Nucleus accumbens (tissue), 56 donors: ENCODE measurements at places on chromosomes 5 and 9.

DNA sequence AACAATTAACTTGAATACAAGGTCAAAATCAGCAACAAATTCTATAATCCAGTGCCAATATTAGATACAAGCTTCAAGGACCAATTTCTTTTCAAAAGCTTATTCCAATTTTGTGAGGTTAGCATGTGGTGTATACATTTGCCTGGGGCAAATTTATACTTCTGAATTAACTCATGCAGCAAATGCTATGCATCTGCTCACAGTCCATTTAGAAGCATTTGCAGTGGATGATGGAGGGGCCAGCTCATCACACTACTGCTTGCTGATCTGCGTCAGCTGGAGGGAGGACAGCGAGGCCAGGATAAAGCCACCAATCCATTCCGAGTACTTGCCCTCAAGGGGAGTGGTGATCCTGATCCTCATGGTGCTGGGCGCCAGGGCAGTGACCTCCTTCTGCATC lies 474.3 kb upstream of the KIF2A start:
- no peak for DNase-seq

DNA sequence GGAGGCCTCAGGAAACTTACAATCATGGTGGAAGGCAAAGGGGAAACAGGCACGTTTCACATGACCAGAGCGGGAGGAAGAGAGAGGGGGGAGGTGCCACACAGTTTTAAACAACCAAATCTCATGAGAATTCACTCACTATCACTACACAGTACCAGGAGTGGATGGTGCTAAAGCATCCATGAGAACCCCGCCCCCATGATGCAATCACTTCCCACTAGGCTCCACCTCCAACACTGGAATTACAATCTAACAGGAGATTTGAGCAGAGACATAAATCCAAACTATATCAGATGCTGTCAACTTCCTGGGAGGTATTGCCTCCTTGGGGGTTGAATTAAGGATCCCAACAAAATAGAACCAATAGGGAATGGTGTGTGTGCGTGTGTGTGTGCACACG lies 407.1 kb downstream of the MED10 start:
- DNase-seq: no peak

DNA sequence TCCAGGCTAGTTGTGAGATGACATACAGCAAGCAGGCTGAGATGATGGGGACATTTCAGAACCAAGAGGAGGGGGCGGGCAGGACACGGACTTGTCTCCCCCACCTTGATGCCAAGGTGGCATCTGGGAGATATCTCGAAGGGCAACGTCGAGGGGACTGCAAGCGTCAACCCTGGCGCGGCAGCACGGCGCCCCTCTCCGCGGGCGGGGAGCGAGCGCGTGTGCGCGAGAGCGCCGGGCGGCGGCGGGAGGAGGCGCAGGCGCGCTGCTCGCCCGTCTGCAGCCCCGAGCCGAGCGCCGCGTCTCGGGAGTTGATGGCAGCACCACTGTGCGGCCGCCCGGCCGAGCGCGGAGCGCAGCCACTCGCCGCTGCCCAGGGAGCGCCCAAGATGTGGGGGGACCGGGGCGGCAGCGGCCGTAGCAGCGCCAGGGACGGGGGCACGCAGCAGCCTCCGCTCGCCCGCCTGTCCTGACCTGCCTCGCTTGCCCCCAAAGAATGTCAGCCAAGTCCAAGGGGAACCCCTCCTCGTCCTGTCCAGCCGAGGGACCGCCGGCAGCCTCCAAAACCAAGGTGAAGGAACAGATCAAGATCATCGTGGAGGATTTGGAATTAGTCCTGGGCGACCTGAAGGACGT lies at the start of gene PRR16:
Gene PRR16 (plus strand): TSS at position 310 of the 636 bp plus-strand sequence.
- DNase-seq: no peak

DNA sequence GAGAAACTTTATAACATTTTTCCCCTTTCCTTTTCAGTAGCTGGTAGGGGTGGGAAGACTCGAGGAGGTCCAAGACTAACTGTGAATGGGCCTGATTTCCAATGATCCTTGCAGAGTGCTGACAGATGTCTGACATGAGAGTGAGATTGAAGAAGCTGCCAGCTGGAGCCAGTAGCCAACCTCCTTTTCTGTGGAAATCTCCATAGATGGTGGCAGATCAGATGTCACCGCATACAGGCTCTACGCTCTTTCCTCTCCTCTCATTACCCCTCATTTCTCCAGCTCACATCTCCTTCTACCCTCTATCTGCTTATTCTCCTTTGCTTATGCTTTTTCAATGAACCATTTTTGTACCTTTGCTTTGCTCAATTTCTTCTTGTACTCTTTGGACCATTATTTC lies 395.2 kb upstream of the TNC start:
- DNase-seq: no peak

- DNase-seq: no peak
Measured at GRCh38 chr5:50667023-50667652, 701 bp downstream of the PARP8 start.

- DNase-seq: no peak
Measured at GRCh38 chr5:116629168-116629567, 54.5 kb upstream of the SEMA6A start.

- no peak for DNase-seq
Measured at GRCh38 chr5:102388235-102388634, 92.2 kb upstream of the SLCO4C1 start.

GRCh38 chr9:109805050-109805449 lies 25.1 kb downstream of the PALM2AKAP2 start:
- no peak for DNase-seq

- no peak for DNase-seq
Measured at GRCh38 chr5:106423109-106423897, 1247.4 kb downstream of the EFNA5 start.

GRCh38 chr9:135757356-135757755 lies 55.4 kb downstream of the KCNT1 start:
- no peak for DNase-seq

GRCh38 chr9:126347093-126347492 lies 20.5 kb downstream of the MVB12B start:
- no peak for DNase-seq

DNA sequence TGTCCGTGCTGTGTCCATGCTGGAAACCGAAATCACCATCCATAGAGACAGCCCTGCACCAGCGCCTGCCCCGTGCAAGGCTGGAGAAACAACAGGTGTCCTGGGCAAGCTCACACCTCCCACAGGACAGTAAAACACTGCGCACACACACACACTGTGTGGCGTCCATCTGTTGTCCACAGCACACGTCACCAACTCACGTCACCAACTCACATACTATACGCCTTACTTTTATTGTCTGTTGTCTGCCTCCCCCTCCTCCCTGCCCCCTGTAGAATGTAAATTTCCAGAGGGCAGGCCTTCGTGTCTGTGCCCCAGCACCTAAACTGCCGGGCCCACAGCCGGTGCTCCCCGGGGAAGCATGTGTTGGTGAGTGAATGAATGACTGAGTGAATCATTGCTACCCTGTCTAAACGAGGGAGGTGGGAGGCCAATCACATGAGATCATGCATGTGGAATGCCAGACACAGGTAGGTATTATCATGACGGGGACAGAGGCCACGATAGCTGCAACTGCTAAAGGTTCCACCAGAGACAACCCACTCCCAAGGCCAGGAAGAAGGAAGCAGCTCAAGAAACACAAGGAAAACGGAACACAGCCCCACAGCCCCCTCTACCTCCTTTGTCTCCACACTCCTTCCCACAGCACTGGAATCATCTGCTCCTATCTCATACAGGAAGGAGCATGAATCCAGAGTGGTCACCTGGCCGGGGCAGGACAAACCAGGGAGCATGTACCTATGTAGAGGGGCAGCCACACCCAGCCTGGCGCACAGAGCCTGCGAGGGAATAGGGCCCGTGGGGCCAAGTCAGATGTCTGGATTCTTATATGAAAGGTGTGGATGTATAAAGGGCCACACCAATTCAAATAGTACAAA lies 41.9 kb downstream of the STK10 start:
- DNase-seq: no peak

DNA sequence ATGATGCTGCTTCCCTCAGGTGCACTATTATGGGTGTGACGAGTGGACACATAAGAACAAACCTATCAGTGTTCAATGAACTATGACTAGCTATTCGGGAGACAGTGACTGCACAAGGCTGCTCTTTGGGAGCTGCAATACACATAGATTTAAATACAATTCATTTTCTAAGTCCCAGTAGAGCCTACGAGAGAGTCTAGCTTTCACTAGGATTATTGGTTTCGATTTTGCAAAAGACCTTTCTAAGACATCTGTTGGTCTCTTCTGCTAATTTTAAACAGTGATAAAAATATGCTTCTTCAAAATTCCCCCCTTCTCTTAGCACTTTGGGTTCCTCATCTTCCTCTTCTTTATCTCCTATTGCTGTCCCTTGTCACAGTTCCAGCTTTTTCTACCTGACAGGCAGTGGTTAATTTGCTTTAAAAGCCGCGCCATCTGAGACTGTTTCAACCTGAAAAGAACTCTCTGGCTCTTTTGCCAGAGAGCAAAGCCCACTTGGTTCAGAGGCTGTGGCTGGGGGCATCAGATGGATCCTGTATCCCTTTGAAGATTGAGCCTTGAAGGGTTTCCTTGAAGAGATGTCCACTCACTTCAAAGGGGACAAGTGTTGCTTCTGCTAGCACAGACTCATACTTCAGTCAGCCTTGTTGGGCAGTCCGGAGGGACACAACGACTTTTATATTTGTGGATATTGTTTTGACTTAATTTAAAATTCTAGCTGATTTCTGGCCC lies 241.5 kb downstream of the MAN2A1 start:
- no peak for DNase-seq

DNA sequence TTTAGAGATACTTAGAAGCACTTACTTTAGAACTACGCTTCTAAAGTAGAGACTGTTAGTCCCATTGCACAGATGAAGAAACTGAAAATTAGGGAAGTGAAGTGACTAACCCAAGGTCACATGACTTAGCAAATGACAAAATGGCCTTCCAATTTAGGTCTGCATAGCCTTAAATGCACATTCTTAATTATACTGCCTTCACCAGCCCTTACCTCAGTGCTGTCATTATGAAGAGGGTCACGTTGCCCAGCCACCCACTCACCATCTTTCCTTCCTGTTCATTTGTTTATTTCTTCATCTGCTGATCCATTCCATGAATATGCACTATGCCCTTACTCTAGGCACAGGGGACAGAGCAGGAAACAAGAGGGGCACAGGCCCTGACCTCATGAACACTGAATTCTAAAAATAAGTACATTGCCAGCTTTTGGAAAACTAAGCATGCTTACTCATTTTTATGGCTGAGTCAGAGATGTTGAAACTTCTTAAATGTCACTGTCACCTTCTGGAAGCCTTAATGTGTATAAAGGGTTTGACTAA lies 8.6 kb downstream of the HAVCR2 start:
- no peak for DNase-seq

- DNase-seq: no peak
Measured at GRCh38 chr9:20087481-20087880, 298.6 kb upstream of the SLC24A2 start.

DNA sequence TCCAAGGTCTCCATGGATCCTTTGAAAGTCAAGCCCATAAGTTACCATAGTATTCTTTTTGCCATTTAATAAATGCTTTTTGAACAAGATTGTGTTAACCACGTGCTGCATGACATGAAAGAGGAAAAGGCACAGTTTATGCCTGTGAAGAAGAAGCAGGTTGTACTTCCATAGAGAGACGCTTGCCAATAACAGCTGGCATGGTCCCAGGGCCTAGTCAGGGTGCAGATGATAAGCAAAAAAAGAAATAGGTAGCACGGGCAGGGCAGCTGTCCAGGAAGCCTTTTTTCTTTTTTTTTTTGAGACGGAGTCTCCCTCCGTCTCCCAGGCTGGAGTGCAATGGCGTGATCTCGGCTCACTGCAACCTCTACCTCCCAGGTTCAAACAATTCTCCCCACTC lies 71.8 kb upstream of the CLINT1 start:
- DNase-seq: no peak

DNA sequence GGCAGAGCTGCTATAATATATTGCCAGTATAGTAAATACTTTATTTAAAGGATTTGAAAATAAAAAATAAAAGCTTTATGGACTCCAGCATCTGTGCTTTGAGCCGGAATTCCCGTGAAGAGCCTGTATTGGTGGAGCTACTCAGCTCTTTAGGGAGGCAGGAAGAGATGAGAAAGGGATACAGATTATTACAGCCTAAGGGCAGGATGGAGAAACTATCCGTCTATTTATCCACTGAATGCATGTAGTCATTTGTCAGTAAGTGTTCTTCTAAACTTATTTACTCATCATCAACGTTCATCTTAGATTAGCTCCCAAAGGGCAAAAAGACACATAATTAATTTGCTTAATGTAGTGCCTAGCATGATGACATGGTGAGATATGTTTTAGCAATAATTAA lies 48.4 kb downstream of the SLC1A1 start:
- DNase-seq: no peak

DNA sequence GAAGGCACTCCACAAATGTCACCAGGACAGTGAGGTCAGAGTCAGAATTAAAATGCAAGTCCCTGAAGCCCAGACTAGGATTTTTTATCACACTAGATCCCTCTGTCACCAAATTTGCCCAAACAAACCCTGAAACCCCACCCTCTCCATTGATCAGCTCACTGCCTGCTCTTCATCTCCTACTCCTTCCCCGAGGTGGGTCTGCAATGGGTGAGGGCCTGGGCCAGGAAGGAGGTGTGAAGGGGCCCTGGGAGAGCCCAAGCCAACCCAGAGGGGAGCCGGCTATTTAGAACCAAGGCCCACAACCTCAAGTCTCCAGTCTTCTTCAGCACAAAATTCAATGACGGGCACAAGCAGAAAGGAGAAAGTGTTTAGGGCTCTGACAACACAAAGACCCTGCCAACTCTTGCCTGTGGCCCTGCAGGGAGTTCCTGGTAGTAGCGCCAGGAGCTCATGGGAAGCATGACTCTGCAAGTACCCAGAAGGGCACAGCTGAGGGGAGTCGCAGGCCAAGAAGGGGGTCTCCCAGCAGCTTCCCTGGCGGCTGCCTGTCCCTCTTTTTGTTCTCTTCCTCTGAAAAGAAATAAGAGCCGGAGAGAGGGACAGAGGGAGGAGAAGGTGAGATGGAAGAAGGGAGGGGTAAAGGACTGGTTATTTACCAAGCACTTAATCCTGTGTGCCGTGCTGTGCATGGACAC lies 5.5 kb downstream of the FOXI1 start:
- DNase-seq: no peak

DNA sequence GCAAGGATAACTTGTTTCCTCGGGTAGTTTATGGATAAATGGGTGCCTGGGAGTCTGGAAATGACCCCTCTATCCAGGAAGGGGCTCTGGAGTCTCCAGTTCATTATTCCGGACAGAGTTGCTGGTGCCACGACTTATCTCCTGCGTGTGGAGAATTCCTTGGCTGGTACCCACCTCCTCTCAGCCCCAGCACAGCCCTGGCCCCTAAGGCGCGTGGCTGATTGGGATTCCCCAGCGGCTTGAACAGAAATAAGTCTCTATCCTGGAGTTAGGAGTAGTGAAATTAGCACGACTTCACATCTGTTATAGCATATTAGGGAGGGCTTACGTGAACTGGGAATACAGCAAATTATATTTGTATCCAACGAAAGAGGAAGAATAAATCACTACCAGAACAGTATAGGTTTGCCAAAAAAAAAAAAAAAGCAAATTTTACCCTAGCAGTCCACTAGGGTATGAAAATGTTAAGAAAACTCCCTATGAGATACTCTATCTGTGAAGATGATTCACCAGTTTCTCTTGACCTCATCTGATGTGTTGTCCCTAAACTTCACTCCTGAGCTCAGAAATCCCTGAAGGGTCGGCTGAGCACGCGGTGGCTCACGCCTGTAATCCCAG lies 172.5 kb upstream of the OTULINL start:
- no peak for DNase-seq
